T-helper 2 cell (primary cell): ENCODE measurements at places on chromosomes 6 and 20.

GRCh38 chr6:158708239-158708638, 58.4 kb downstream of the SYTL3 start:
- DNase-seq, result no peak

DNA sequence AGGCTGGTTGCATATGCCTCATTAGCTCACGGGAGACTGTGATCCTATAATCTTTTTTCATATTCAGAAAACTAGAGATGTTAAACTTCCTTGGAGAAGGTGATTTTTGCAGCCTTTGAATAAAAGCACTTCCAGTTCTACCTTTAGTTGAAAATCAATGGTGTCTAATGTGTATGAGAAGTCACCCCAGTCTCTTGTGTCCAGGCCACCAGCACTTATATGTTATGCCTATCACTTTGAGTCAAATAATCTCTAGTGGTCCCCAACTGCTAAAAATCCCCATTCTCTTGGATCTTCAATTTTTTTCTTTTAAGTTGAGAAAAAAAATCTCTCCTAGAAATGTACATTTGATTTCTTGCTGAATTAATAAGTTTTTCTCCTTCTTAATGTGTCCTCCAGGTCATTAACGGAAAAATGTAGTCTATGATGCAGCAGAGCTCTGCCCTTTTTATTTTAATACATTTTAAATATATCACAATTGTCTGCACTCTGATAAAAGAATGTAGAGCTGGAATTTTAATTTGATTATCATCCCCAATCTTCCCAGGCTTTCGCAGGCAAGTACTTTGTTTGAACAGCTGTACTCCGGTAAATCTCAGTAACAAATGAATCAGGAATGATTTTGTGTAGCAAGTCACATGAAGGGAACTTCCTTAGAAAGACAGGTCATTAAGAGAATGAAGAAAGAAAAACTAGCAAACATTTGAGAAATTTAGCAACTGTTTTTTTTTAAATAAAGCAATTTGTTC, 147.0 kb downstream of the SOX4 start:
- no peak for DNase-seq

DNA sequence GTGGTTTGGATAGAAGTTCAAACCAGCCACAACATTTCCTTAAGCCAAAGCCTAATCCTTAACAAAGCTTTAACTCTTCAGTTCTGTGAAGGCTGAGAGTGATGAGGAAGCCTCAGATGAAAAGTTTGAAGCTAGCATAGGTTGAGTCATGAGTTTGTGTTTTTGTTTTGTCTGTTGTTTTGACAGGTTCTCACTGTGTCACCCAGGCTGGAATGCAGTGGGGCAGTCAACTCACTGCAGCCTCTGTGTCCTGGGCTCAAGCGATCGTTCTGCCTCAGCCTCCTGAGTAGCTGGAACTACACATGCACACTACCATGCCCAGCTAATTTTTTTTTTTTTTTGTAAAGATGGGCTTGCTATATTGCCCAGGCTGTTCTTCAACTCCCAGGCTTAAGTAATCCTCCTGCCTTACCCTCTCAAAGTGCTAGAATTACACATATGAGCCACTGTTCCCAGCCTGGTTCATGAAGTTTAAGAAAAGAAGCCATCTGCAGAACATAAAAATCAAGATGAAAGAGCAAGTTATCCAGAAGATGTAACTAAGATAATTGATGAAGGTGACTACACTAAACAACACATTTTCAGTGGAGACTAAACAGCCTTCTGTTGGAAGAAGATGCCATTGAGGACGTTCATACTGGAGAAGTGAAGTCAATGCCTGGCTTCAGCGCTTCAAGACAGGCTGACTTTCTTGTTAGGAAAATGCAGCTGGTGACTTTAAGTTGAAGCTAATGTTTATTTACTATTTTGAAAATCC, 96.2 kb downstream of the SMAP1 start:
- DNase-seq, result no peak

GRCh38 chr6:159169557-159170332, 545 bp downstream of the FNDC1 start:
- no peak for DNase-seq

- no peak for DNase-seq
Observed at GRCh38 chr6:141169419-141169818, 963.3 kb upstream of the GJE1 start.
